NK-92 treated with Interleukin-12 subunit alpha and Interleukin-12 subunit beta, amount 100 ng/mL, for 24 hours (cell line): ENCODE measurements at places on chromosomes 12 and 14.
A peak's percentile ranks its signal among the peaks of the same experiment; 100 is the strongest.

GRCh38 chr12:110742718-110743570 lies at the start of gene PPP1CC:
Gene PPP1CC, minus strand, starts transcription at chr12:110742891. Its CDS starts 184 bp downstream, at chr12:110742707.
- peak; percentile 77 for DNase-seq

DNA sequence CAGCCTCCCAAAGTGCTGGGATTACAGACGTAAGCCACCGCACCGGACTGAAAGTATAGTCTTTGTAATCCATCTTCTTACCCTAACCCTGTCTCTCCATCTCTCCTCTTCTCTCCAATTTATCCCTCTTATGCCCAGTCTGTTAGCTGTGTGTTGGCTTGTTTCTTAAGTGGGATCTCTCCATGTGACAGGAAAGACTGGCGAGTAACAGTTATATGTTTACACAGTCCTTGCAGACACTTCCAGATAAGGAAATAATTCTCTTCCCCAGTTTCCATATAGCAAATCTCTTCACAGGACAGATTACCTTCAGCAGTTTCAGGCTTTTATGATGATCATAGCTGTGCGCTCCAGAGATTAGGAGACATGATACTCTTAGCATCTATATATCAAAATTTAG lies 16.0 kb upstream of the DIP2B start:
- DNase-seq = no peak

DNA sequence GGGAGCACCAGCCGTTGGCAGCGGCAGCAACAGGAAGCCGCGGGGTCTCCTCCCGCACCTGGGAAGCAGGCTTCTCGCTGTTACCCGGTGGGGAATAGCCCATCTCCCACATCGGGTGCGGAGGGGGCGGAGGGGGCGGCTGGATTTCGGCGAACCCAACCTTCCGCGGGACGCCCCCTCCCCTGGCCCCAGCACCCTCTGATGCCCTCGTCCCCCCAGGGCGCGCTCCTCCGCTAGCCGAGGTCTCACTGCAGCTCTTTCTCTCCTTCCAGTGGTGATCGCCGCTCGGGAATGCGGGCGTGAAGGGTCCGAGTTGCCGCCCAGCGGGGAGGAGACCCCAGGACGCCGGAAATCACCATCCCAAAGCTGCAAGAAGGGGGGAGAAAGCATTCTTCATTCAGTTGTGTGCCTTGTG lies 303 bp downstream of the SAMD4A start:
- no peak for DNase-seq

DNA sequence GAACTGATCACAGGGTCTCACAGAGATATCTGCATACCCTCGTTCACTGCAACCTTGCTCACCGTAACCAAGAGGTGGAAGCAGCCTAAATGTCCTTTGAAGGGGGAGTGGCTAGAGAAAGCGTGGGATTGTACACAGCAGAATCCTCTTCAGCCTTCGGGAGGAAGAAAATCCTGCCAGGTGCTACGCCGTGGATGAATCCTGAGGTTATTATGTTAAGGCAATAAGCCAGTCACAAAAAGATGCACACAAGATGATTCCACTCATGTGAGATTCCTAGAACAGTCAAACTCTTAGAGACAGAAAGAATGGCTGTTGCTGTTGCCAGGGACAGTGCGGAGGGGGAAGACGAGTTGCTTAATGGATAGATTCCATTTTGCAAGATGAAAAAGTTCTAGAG lies 39.6 kb upstream of the SFSWAP start:
- no peak for DNase-seq

- no peak for DNase-seq
These were observed 14.5 kb upstream of the MAP1LC3B2 start for GRCh38 chr12:116544656-116545055.

GRCh38 chr12:42104087-42104486 lies 40.6 kb downstream of the GXYLT1 start:
- no peak for DNase-seq

DNA sequence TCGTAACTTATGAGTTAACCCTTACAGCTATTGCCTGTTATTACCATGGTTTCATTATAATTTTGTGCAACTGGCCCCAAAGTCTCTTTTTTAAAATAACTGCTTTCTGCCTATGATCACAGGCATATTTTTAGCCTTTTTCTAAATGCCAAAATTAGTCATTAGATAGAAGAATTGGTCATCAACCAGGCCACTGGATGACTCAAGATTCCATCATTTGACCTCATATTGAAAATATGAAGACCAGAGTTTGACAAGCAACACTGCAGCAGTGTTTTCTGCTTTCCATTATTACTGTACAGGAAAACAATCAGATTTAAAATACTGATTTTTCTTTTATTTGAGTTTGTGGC lies 54.7 kb upstream of the OTOGL start:
- DNase-seq = no peak

GRCh38 chr12:835754-836518 lies 83.6 kb downstream of the WNK1 start:
- no peak for DNase-seq

DNA sequence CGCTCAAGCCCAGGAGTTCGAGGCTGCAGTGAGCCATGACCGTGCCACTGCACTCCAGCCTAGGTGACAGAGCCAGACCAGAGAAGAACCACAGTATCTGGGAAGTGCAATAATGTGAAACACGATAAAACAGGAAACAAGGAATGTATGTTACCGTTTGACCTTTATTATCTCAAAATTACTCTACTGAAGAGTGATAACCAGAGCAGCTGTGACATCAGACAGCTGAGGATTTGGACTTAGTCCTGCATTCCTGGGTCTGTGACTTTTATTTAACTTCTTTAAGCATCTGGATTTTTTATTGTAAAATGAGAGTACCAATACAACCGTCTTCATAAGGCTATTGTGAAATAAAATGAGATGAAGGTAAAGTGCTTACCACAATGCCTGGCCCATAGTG lies 205.7 kb downstream of the EGLN3 start:
- DNase-seq = no peak

GRCh38 chr12:119715268-119715620 lies 47.3 kb downstream of the PRKAB1 start:
- DNase-seq = no peak

DNA sequence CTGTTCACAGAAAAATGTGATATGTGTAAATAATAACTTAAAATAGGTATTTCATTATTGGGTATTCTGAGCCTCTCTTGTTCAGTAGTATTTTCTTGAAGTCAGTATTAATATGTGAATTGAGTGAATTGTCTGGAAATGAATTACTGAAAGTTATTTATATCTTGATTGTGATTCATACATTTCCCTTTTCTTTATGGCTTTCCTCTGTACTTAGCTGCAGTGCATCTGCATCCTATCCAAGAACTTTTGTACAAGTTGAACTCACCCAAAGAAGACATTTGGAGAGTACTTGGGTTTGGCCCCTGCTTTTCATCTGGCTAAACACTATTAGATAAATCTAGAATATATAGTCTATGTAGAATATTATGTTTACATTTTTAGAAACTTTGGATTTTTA lies 326.0 kb downstream of the RAD51B start:
- DNase-seq = no peak
